GM06990 (cell line): ENCODE measurements at places on chromosomes 6 and 20.
A peak's percentile ranks its signal among the peaks of the same experiment; 100 is the strongest.

DNA sequence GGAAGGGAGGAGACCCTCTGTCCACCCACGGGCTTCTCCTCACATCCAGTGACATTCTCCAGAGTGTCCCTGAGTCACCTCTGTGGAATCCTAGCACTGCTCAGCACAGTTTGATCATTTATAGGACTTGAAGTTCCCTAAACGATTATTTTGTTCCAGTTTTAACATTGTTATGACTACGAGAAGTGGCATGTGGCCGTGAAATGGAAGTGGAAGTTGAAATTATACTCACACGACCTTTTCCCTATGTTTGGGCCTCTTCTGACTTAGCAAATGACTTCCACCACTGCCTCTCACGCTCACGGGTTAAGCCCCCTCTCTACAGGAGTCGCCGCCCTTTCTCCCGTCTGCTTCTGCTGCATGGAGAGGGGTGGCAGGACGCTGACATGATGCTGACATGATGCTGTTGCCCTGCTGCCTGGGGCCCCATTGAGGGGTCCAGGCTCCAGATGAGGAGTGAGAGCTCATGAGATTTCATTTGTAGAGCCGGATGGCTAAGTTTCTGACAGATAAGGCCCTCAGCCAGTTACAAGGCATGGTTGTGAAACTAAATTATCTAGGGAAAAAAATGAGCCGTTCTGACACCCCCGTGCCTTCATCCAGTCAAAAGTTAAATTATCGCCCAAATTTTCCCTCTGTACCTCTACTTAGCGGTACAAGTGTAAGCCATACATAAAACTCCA is 153.6 kb upstream of the UST start:
- DNase-seq, result no peak

DNA sequence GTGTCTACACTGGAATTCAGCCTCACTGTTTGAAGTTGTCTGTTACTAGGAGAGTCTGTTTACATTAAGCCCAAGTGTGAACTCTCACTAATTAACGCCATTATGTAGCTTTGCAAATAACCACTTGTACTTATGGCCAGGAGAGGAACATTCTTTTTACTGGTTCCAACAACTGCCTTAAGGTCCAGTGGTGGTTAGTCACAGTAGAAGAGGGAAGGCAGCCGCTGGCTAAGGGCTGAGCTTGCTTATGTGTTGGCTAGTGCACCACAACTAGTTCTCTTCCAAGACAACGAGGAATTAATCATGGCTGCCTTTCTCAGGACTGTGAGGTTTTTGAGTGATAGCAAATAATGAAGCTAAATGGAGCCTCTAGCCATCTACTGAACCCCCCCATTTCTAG is 14.9 kb upstream of the SLC22A23 start:
- DNase-seq, result no peak

GRCh38 chr6:15396808-15397207 is 150.9 kb downstream of the JARID2 start:
- no peak for DNase-seq

DNA sequence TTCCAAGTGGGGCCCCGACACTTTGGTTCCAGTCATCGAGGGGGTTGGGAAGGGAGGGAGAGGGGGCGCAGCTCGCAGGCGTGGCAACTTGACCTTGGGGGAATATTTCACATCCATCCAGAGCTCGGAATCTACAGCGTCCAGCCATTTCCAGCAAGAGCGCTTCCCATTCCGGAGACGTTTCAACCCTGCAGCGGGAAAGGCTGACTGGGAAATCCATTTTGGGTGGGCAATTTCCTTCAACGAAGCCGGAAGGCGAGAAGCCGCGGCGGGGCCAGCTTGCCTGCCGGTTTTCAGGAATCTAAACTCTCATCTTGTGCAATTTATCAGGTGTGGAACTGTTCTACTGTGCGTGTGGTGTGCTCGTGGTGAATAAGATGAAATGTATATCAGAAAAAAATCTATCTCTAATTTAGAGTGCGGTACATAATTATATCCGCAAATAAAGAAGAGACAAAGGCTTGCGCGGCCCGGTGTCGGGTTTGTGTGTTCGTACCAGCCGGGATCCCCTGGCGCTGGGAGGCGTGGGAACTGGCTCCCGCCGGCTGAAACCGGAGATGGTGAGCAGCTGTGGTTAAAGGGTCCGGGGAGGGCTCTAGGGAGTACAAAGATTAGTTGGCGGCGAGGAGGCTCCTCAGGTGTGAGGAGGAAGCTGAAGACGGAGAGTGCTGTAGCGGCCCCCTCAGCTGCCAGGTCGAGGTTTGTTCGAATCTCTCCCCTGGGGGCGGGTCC is 4.8 kb downstream of the SLC32A1 start:
- DNase-seq, result peak; percentile 30

DNA sequence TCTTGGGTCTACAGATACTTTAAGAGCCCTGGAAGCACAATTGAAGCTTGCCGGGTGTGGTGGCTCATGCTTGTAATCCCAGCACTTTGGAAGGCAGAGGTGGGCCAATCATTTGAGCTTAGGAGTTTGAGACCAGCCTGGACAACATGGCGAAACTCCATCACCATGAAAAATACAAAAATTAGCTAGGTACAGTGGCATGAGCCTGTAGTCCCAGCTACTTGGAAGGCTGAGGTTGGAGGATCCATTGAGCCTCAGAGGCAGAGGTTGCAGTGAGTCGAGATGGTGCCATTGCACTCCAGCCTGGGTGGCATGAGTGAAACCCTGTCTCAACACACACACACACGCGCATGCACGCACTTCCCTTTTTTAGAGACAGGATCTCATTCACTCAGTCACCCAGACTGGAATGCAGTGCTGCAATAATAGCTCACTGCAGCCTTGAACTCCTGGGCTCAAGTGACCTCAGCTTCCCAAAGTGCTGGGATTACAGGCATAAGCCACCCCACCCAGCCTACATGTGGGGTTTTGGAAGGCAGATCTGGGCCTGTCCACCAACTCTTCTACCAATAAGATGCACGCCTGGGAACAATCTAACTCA is 182.5 kb upstream of the JARID2 start:
- DNase-seq, result no peak

DNA sequence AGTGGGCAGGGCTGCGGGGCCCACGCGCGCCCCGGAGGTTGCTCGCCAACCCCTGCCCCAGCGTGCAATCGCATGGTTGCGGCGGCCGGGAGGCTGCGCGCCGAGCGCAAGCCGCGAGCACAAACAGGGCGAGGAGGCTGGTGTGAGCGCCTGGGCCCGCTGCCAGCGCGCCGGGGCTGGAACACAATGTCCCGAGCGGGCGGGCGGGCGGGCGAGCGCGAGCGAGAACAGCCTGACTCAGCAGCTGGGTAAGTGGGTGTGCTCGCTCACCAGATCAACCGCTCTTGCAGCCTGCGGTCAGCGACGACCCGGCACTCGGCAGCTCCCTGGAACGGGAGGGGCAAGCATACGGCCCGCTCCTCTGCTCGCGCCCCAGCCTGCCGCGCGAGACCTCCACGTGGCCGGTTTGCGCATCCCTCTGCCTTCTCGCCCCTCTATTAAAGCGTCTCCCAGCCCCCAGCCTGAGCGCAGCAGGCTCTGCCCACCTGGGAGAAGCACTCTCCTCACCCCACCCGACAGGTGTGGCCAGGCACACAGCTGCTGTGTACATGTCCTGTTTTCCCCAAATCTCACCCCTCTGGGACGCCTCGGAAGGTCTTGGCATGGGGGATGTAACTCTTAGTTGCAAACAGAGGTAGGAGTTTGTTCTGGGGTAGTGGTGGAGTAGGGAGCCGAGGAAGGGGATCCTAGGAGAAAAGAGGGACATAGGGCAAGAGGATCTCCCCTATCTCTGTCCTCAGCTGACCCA is 8.7 kb upstream of the ARMC12 start:
- peak; percentile 89 for DNase-seq

DNA sequence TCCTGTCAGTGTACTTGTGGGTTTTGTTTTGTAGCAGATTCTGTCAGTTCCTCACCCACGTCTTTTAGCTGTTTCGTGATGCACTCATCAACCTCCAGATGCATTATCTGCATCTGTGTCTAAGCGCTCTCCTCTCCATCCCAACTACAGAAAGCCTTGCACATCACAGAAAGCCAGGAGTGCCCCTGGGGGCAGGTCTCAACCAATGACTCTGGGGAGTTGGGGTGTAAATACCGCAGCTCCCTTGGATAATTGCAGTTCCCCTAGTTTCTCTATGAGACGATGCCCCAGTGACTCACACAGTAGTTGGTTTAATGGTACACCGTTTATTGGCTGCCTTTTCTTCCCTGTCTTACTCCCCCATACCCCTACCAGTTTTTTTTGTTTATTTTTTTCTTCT is 158.1 kb downstream of the SOX4 start:
- DNase-seq, result no peak

GRCh38 chr6:137740967-137741761 is 125.9 kb upstream of the TNFAIP3 start:
- DNase-seq, result no peak

- no peak for DNase-seq
Measured at GRCh38 chr20:15113144-15113773, 775.8 kb upstream of the FLRT3 start.

GRCh38 chr6:34152042-34152524 is 6.2 kb upstream of the GRM4 start:
- DNase-seq, result no peak

- no peak for DNase-seq
Measured at GRCh38 chr20:52668626-52669025, 303.5 kb upstream of the TSHZ2 start.

- DNase-seq, result no peak
Measured at GRCh38 chr20:54643761-54644160, 168.4 kb downstream of the DOK5 start.

GRCh38 chr20:59823491-59824259 is 109.8 kb downstream of the SYCP2 start:
- DNase-seq, result no peak

DNA sequence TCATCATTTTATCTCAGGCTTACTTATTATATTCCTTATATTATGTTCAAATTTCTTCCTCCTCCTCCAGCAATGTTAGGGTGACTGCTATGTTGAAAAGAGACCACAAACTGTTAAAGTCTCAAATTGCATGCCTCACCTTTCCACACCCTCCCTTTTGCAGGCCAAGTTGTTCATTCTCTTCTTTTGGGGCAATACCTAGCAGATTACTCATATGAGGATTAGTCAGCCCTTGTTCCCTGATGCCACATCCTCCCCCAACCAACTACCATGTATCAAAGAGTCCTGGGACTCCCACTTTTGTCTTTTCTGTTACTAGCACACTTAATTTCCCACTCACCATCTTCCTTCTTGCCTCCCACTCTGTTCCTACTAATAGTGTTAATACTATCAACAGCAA is 434.7 kb downstream of the BCKDHB start:
- no peak for DNase-seq

DNA sequence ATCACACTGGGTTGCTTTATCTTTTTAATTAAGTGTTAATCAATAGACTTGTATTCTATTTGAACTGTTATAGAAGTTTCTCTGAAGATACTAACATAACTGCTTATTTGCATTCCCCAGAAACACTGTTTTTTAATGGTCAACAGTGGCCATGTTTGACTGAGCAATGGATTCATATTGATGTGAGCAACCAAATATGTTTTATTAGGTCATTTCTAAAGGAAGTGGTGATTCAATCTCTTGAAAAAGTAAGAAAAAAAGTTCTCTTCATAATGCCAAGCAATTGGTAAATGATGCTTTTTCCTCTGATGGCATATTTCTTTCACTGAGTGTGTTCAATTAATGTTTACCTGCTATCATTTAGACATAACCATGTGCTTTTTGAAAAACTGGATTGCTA is 593.0 kb upstream of the CITED2 start:
- no peak for DNase-seq

DNA sequence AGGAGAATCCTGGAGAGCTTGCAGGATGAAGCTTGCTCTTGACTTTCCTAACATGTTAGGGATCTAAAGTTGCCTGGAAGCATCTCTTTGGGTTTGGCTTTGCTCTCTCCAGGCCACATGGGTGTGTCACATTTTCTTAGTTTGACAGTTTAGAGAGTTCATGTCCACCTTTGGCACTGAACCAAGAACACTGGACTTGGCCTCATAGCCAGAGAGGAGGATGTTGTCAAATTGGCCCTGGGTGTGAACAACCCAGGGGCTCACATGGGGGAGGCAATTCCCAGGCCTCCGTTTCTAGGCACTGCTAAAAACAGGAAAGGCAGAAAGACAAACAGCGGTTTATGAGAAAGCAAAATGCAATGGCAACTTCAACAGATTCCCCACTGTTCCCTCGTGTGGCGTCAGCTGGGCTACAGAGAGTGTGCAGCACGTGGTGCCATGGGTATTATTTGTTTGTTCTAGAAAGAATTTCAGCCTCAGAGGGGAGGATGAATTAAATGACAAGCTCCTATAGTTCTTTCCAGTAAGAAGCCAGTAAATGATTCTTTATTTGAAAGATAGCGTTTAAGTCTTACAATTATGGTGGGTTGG is 93.9 kb downstream of the CLIC5 start:
- no peak for DNase-seq

GRCh38 chr6:18023891-18024290 is 36.5 kb upstream of the KIF13A start:
- DNase-seq, result no peak

DNA sequence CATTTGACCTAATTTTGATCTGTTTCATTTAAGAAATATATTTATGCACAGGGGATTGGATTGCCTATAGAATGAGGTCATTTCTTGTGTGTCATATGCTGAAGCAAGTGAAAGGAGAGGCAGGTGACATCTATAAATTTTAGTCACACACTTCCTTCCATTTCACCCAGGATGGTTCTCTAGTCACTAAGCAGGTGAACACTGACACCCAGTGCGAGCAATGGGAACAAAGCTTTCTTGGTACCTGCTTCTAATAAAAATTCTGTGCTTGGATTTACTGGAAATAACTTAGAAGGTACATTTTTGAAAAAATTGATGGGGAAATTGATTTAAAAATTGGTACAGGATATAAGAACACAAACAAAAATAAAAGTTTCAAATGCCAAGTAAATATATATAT is 66.9 kb upstream of the MC3R start:
- no peak for DNase-seq

GRCh38 chr20:45506398-45506797 is 9.0 kb downstream of the SPINT3 start:
- no peak for DNase-seq

GRCh38 chr20:48827855-48828733 is at the start of gene PREX1:
Gene PREX1 (minus strand): TSS chr20:48827999. CDS start chr20:48827860, 139 bp downstream.
- peak; percentile 95 for DNase-seq
